Activated T-helper 9 cell treated with anti-CD3 and anti-CD28 coated beads, Interleukin-2, amount 50 U/mL, for 16 hours (primary cell): ENCODE measurements at places on chromosomes 5 and 9.

DNA sequence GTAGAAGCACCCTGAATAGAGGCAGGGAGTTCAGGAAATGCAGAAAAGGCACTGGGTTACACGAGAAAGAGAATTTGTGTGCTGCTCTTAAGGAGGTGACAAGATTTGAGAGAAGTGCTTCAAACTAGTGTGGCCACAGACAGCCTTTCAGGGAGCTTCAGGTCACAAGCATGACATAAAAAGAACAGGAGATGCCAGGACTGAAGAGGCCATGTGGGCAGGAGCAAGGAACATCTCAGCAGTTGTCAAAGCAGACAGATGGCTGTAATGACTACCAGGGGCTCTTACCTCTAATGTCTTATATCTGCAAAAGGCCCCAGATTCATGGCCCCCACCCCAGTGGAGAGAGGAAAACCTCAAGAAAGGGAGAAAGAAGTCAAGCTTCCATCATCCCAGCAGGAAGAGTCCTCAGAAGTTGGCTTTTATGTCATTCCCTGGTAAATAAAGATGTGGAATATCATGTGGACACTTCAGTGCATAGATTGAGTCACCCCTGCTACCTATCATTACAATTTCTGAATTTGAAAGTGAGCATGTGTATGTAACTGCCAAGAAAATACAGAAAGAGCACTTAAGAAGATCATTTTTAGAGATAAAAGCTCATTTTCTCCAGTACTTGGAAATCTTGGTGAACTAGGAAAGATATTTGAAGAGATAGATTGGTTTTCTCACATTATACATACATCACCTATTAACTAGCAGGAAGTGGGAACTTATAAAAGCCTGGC is 214.4 kb upstream of the RORB start:
- no peak for DNase-seq

- no peak for DNase-seq
These were observed 77.8 kb downstream of the TENT4A start for GRCh38 chr5:6791031-6791430.

GRCh38 chr5:38642189-38642911 is 85.9 kb upstream of the LIFR start:
- DNase-seq, result no peak

DNA sequence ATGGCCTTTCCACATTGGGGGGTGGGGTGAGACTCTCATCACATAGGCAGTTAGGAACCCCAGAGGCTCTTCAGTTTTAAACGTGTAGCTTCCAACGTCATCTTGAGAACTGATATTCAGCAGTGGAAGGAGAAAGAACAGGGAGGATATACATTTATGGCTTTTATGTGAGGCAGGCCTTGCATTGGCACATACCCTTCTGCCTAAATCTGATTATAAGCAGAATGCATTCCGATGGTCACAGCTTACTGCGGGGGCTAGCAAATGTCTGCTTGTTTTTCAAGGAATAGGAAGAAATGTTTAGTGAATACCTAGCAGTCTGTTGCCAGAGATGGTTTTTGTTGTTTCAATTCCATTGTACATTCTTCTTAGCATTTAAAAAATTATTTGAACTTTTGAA is 98.9 kb upstream of the DHFR start:
- DNase-seq, result no peak

- DNase-seq, result no peak
These were observed 42.0 kb upstream of the TIMD4 start for GRCh38 chr5:157004893-157005551.

- DNase-seq, result no peak
These were observed 838 bp downstream of the POLK start for GRCh38 chr5:75512383-75513074.

DNA sequence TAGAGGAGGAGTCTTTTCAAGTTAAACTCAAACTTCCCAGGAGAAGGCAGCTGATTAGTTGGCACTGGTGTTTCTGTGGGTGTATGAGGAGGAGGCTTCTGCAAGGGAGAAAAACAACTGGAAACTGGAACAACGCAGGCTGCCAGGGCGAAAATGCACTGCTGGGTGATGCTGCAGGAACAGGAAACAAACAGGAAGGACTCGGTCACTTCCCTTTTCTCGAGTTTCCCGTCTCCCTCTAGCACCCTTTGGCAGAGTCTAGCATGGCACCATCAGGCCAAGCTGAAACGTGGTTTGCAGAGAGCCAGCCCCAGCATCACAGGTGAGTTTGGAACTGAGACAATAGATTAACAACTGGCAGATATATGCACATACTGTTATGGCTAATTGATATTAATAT is 77.5 kb upstream of the CAST start:
- DNase-seq, result no peak

GRCh38 chr9:109052416-109052815 is 39.1 kb upstream of the CTNNAL1 start:
- no peak for DNase-seq

GRCh38 chr5:164336906-164337305 is 831.5 kb downstream of the MAT2B start:
- DNase-seq, result no peak

- DNase-seq, result no peak
These were observed 293.5 kb downstream of the TRIM32 start for GRCh38 chr9:116980582-116981120.
